ENCODE measurements at places on chromosomes 12 and 14.

DNA sequence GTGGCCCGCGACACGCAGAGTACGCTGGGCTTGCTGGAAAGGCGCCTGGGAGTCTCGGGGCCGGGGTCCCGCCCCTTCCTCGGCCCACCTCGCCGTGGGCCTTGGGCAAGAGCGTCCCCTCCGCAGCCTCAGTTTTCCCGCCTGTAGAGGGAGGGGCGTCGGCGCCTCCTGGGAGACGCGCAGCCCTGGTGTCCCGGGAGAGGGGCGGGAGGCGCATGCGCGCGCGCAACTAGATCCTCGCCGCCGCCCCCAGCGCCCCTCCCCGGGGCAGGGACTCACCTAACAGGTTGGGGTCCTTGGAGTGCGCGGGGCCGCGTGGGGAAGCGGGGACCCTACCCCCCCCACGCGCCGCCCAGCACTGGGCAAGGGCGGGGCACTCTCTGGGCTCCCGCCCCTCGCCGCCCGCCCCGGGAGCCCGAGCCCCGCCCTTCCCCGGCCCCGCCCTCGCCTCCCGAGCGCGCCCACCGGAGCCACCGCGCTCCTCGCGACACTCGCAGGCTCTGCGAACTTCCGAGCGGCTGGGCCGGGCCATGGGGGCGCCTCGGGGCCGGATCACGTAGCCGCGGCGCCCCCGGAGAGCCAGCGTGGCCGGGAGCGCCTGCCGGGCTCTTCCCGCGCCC lies at the start of gene KIF26A:
Gene KIF26A (plus strand): TSS at position 490 of the 620 bp plus-strand sequence. CDS start 136 bp downstream, outside the sequence.
- DNase-seq: peak; percentile 11

DNA sequence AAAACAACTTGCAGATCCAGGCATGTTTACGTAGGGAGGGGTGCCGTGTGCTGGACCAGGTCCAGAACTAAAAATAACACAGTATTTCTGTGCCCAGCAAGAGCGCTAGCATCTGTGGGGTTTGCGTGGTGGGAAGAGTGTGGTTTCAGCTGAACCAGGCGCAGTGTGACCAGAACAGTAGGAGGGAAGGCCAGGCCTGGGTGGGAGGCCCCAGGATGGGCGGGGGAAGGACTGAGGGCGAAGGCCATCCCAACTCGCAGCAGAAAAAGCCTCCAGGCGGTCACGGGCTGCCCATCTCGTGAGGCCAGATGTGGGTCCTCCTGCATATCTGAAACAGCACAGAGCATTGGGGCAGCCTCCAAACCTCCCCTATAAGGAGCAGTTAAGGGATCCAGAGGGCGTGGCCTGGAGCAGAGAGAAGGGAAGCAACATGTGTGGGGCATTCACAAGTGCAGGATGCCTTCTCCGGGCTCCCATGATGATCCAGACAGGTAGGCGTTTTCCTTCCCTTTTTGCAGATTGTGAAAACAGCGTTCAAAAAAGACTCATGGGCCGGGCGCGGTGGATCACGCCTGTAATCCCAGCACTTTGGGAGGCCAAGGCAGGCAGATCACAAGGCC lies 17.8 kb upstream of the CD9 start:
- peak; percentile 62 for DNase-seq

- DNase-seq: no peak
These were observed 18.5 kb downstream of the CD163 start for GRCh38 chr12:7485095-7485494.

- no peak for DNase-seq
These were observed 147.0 kb downstream of the CALM1 start for GRCh38 chr14:90543876-90544275.

DNA sequence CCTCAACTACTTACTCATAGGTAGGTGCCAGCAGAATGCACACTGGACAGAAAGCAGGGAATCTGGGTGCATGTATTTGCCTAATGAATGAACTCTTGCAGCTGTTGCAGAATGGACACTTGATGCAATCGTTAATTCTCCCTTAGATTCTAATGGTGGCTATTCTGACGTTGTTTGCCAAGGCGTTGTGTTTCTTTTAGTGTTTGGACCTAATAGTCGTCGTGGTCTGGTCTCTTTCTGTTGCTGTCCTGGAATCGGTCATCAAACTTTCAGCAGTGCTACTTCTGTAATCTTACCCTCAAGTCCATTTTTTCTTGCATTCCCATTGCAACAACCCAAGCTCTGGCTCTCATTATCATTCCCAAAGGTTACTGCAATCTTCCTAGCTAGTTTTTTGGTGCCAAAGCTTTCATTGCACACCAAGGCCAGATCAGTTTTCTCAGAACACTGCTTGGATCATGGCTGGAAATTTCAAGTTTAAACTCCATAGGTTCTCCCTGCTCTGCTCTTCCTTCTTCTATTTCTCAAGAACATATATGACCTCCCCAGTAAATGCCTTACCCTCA lies 31.3 kb downstream of the BMP4 start:
- peak; percentile 45 for DNase-seq

DNA sequence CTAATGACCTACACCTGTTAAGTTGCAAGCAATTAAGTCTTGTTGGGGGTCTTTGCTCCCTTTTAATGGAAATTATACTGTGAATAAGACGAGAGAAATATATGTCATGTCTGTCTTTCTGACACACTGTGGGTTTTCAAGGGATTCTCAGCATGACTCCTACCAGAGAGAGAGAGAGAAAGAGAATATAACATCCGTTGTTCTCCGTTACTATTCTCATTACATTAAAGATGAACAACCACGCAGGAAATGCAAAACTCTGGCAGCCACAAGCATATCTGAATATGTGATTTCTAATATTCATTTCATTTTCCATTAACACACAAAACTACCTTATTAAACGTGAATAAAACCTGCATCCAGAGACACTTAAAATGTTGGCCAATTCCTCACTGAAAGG lies 67.3 kb upstream of the EGLN3 start:
- no peak for DNase-seq

DNA sequence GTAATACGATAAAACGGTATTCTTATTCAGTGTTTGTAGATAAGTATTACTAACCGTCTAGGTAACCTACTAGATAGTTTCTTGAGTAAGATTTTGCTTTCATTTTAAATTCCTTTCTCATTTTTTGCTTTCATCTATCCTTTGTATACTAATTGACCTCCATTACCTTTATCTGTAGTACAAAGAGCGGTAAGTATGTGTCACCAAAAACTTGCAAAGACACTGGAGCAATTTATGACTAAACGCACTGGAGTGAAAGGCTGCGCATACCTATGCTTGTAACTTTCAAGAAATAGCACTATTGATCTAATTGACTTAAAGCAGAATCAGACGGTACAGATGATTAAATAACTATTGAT lies 1.7 kb downstream of the ARHGAP5 start:
- peak; percentile 10 for DNase-seq

GRCh38 chr12:38898001-38898684 lies 7.2 kb downstream of the CPNE8 start:
- DNase-seq: no peak

DNA sequence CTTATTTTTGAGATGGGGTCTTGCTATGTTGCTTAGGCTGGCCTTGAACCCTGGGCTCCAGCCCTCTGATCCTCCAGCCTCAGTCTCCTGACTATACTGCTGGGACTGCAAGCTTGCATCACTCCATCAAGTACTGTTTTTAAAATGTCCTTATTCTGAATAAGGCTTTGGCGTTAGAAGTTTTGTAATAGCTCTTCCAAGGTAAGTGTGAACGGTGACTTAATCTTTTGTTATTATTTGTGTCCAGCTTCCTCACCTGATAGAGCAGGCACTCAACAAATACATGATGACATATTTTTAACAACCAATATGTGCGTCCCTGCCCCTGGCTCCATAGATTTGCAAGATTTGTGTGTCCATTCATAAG lies 1.4 kb downstream of the C1RL start:
- DNase-seq: no peak

GRCh38 chr14:40221428-40221827 lies 789.2 kb upstream of the FBXO33 start:
- DNase-seq: no peak

DNA sequence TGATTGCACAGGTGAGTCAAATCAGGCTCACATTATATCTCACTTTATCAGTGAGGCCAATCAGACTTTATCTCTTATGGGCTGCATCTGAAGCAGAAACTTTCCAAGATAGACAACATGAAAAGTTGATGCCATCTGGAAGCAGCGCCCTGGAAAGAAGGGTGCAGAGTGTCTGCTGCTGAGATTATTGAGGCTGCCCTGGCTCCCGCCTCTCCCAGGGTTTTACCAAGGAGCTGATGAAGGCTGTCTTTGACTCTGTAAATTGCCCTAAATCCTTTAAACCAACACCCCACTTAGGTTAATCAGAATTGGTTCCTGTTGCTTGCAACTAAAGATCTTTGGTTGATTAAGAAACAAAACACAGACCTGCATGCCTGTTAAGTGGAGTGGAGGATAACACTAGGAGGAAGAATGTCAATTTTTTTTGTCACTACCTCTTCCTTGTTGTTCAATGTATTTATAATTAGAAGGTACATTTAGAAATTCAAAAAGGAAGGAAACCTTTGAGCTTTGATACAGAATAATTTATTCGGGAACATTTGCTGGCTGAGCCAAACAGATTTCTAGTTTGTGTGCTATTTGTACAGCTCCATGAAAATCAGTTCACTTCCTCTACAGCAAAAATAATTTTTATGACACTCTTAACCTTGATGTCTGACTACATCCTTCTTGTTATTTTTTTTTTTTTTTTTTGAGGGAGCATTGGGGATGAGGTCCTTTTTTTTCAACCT lies 104.1 kb downstream of the VEZT start:
- no peak for DNase-seq

- DNase-seq: no peak
These were observed 130.5 kb downstream of the KIF26A start for GRCh38 chr14:104268725-104269436.

- no peak for DNase-seq
These were observed 130.1 kb downstream of the CCDC91 start for GRCh38 chr12:28320353-28320752.

DNA sequence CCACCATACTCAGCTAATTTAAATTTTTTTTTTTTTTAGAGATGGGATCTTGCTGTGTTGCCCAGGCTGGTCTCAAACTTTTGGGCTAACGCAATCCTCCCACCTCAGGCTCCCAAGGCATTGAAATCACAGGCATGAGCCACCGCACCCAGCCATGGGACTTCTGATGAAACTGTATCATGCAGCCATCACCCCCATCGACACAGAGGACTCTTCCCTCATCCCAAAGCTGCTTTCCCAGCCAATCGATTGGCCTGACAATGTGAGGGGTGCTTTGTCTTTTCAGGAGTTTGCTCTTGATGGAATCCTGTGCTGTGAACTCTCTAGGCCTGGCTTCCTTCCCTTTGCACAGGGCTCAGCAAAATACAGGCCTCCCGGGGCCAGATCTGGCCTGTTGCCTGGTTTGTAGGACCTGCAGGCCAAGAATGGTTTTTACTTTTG lies 59.6 kb upstream of the NCOR2 start:
- peak; percentile 67 for DNase-seq

DNA sequence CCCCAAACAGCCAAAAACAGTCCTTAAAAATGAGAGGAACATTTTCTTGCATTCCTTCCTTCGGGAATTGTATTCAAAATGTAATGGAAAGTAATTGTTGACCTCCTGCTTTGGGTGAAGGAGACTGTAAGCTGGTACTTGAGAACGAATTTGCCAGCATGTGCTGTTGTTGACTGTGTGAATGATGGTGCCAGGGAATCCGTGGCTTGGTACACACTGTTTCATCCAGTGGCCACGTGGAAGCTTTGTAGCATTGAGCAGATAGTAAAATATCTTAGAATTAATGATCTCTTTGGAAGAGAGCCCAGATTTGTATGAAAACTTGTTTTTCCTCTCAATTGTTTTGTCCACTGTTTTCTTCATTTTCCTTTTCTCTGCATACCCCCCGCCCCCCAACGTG lies 1.7 kb downstream of the ASCL4 start:
- DNase-seq: no peak

GRCh38 chr14:53109105-53110041 lies 43.8 kb downstream of the DDHD1 start:
- DNase-seq: peak; percentile 21

DNA sequence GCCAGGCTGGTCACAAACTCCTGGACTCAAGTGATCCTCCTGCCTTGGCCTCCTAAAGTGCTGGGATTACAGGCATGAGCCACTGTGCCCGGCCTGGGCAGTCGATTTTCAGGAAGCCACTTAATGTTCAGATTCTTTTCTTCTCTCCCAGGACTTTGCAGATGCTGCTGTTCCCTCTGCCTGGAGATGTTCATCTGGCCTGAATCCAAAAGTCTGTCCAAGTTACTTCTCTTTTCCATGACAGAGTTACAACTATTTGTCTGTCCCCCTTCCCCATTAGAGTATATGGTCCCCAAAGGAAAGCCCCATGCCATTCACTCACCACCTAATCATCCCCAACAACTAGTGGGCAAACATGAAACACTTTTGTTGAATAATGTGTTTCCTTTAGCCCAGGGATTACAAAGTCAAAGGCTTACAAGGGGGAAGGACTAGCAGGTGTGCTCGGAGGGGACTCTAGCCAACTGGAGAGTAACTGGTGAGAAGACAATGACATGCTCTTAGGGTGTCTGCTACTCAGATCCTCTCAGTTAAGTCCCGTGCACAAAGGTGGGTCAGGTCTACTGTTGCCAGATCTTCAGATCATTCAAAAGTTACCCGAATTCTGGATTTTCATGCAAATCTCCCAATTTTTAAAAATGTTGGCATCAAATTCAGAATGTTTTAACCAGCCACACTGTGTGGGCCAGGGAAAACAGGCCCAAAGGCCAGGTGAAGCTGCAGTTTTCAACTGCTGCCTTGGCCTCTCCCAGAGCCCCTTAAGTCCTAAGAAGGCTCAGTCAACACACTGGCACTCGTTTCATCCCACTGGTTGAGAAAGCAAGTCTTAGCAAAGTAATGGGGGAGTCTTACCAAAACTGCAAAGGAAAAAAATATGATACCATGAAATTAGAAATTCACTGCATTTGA lies 29.6 kb downstream of the NUDT4 start:
- DNase-seq: no peak

- no peak for DNase-seq
These were observed 268.4 kb downstream of the BCL11B start for GRCh38 chr14:99003646-99004045.
